ENCODE measurements at places on chromosomes 2 and 18.

GRCh38 chr2:160208655-160209515 is 8.8 kb upstream of the ITGB6 start:
- peak; percentile 70 for DNase-seq

DNA sequence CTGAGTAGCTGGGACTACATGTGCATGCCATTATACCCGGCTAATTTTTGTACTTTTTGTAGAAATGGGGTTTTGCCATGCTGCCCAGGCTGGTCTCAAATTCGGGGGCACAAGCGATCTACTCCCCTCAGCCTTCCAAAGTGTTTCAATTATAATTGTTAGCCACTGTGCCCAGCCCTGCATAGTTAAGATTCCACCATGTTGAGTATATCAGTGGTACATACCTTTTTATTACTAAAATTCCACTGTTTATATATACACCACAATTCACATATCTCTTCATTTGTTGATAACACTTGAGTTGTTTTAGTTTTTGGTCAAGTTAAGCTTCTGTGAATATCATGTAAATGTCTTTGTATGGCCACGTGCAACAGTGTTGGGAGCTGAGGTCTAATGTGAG is 12.8 kb upstream of the FMNL2 start:
- no peak for DNase-seq

- no peak for DNase-seq
Measured at GRCh38 chr18:484749-485464, 15.6 kb downstream of the COLEC12 start.

DNA sequence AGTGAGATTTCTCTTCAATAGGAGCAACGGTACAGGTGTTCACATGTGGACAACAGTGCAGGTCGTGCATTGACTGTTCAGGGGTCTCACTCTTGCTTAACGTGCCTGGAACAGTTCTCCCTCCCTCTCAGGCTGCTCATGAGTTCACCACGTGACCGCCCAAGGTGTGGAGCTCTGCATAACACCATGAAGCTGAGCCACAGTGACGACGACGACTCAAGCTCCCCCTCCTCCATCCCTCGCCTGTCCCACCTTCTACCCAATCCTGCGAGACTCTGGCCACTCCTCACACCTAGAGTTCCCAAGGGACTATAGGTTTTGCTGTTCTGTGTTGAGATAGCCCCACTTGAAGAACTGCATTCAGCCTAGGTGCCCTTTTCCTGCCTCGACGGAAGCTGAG is 42.8 kb downstream of the STK25 start:
- no peak for DNase-seq

DNA sequence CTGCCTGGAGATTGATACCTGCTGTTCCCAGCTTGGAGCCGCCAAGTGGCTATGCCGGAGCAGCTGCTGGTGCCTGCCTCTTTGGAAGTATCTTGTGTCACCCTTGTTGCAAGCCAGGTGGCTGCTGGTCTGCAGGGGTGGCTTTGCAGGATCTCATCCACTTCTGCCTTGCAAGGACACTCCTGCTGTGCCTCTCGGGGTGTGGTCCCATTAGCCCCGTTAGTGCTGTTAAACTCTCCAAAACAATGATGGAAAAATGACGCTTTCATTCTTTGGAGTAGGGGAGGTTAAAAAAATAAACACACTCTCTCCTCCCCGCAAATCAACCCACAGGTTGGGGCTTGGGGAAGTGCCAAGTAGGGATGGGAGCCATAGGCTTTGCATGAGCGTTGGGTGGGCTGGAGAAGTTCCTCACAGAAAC is 352.8 kb downstream of the RNF144A start:
- DNase-seq = peak; percentile 63

- no peak for DNase-seq
Measured at GRCh38 chr2:190626641-190627210, 22.2 kb upstream of the NAB1 start.

GRCh38 chr2:209191139-209191538 is 232.7 kb upstream of the MAP2 start:
- DNase-seq = no peak

GRCh38 chr18:42364766-42365165 is 409.7 kb downstream of the PIK3C3 start:
- DNase-seq = no peak

DNA sequence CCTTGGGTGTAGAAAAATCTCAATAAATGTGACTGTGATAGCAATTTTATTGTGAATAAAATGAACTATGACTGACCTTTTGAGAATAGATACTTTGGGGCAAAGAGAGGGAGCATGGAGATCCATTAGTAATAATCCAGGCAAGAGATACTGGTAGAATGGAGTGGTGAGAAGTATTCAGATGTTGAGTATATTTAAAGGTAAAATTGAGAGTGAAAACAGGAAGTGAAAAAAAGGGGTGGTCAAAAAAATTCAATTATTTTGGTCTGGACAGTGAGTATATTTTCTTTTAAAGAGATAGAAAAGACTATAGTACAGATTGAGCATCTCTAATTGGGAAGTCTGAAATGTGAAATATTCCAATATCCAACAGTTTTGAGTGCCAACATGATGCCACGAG is 1515.6 kb upstream of the NXPH2 start:
- no peak for DNase-seq

DNA sequence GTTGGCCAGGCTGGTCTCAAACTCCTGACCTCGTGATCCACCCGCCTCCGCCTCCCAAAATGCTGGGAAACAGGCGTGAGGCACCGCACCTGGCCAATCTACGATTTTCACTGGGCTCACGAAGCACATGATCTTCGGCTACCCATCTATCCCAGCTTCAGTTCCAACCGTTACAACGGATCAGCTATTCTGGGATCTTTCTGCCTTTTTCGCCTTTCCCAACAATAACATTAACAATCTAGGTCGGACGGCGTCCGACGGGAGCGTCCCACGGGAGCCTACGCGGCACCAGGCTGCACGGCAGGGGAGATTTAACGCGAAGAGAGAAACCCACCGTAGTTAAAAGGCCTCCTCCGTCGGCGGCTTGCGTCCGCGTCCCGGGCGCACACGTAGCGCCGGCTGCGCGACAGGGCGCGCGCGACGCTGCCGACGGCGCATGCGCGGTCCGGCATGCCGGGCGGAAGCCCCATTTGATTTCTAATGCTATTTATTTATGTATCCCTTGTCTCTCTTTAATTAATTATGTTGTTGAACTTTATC is at the start of gene MSL3B:
MSL3B (minus strand) TSS at position 394 of the 540 bp plus-strand sequence.
- peak; percentile 81 for DNase-seq

- no peak for DNase-seq
Measured at GRCh38 chr2:238344035-238344434, 23.7 kb downstream of the TRAF3IP1 start.

GRCh38 chr18:79698668-79699335 is 19.2 kb downstream of the CTDP1 start:
- DNase-seq = no peak

DNA sequence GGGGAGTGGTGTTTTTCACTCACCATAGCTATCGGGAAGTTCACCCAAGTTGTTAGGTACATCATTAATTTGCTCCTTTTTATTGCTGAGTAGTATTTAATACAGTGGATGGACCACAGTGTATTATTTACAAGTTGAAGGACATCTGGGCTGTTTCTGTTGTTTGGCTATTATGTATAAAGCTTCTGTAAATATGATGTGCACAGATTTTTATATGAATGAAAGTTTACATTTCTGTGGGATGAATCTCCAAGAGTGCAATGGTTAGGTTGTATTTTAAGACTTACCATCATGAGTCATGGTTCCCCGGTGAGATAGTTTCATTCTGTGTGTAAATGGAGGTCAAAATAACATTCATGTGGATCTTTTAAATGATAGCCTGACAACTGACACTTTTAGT is 337.4 kb downstream of the PTPRM start:
- DNase-seq = no peak

DNA sequence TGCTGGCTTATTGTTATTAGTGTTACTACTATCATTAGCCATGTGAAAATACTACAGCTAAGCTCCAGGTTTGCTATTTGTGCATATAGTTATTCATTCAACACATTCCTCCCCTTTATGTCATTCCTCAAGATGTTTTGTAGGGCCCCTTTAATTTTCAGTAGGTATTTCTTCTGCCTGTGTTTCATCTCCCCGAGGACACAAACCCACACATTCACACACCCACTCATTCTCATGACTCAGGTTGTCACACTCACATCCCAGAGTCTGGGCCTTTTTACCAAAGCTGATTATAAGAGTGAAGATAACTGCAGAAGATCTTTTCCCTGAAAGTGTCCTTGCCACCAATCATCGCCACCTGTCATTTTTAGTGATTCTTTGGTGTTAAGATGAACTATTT is 68.6 kb upstream of the SPOPL start:
- DNase-seq = no peak

DNA sequence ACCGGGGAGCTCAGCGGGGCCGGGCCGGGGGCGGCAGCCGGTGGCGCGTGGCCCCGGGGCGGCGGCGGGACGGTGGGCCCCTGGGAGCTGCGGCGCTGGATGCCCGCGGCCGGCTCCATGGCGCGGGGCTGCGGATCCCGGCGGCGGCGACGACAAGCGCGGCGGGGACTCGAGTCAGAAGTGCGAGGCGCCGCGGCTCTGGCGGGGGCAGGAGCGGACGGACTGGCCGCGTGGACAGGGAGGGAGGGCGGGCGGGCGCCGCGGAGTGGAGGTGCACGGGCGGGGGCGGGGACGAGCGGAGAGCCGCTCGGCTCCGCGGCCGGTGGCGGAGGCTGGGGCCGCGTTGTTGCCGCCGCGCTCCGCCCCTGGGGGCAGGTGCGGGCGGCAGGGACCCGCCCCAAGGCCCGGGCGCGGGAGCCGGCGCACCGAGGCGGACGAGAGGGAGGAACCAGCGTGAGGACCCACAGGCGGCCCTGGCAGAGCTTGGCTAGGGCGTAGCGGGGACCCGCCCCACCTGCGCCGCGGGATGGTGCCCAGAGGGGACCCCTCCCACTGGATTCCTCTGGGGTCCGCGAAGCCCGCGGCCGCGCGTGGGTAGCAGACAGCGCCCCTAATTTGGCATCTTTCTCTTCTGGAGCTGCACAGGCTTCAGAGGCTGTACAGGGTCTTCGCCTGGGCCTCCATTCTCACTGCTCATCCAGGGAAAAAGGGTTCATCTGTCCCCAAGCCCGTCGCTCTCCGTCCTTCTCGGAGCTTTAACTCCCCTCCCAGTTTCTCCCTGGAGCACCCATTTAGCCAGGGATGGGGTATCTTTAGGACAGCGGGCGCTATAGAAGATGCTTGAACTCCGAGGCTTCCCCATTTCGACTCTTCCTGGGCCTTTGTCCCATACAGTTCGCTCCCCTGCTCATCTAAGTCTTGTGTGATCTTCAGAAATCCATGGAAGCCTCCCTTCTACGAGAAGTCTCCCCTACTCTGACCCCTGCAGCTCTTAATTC is at the start of gene TMEM163:
TMEM163 (minus strand) TSS at position 184 of the 998 bp plus-strand sequence.
- DNase-seq = peak; percentile 79

DNA sequence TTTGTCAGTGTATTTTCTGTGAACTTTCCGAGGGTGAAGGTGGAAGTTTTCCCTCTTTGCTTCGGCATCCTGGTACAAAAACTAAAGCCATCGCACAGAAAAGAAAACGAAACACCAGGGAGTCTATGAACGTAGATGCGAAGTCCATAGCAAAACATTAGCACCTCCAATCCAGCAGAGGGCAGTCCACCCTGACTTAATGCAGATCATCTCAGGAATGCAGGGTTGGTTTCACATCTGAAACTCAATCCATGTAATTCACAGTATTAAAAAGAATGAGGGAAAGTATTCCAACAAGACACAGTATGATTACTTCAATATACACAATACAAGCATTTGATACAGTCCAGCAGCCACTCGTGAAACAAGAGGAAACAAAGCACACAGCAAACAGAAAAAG is 70.8 kb downstream of the RTP5 start:
- no peak for DNase-seq

DNA sequence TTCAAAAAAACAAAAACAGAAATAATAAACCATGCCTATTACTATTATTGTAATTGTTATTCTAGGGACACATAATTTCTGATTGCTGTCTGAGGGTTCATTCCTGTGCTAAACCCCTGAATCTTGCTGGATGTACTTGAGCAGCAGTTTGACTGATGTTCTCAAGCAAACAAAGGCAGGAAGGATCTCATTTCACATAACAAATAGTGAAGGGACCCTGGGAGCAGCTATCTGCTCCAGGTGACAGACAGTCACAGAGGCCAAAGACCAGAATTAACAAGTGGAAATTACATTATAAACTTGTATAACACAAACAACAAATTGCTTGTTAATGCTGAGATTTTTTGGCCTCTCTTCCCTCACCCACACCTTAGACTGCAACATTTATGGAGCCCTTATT is 284.2 kb downstream of the THSD7B start:
- DNase-seq = no peak

DNA sequence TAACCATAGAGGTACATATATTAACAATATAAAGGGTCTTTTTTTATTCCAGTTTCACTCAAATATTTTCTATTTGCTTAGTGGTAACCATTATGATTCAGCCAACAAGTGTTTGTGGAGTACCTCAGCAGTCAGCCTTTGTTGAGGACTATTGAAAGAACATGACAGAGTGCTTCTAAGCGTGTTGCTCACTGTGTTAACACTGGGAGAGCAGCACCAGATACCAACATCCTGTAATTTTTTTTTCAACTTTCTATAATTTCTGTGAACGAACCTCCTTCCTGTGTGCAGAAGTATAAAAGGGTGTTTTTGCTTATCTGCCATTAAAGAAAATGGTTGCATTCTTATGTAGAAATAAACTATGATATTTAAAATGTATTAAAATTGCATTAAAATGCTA is 239.0 kb downstream of the PHLPP1 start:
- no peak for DNase-seq

GRCh38 chr2:16148632-16149348 is 208.4 kb downstream of the MYCN start:
- DNase-seq = peak; percentile 18

- DNase-seq = no peak
Measured at GRCh38 chr18:59141294-59142068, 1.8 kb downstream of the SEC11C start.

GRCh38 chr2:217068677-217069250 is 208.9 kb upstream of the TNP1 start:
- no peak for DNase-seq

DNA sequence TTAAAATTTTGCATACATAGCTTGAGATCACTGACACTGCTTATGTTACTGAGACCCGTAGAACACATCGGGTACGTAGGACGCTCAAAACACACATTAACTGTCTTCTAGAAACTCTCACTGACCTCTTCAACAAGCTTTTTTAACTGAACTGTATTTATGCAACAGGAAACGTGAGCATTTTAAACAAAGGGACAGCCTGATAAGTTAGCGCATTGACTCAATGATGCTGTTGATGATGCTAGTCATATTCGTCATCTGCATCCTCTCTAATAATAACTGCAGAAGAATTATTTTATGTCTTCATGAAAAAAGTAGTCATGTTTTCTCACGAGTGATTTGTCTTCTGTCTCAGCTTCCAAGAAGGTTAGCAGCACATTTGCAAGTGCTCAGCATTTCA is 824.0 kb downstream of the DCDC2C start:
- DNase-seq = no peak

GRCh38 chr2:238336151-238336550 is 15.8 kb downstream of the TRAF3IP1 start:
- DNase-seq = no peak

GRCh38 chr2:61109291-61109690 is 43.6 kb downstream of the SANBR start:
- DNase-seq = no peak

GRCh38 chr2:45884126-45884525 is 232.7 kb downstream of the PRKCE start:
- no peak for DNase-seq

- DNase-seq = no peak
Measured at GRCh38 chr2:127641846-127642507, 4.0 kb upstream of the GPR17 start.

All from endodermal cell (in vitro differentiated cells).